ENCODE measurements at places on chromosomes 7 and 10.

DNA sequence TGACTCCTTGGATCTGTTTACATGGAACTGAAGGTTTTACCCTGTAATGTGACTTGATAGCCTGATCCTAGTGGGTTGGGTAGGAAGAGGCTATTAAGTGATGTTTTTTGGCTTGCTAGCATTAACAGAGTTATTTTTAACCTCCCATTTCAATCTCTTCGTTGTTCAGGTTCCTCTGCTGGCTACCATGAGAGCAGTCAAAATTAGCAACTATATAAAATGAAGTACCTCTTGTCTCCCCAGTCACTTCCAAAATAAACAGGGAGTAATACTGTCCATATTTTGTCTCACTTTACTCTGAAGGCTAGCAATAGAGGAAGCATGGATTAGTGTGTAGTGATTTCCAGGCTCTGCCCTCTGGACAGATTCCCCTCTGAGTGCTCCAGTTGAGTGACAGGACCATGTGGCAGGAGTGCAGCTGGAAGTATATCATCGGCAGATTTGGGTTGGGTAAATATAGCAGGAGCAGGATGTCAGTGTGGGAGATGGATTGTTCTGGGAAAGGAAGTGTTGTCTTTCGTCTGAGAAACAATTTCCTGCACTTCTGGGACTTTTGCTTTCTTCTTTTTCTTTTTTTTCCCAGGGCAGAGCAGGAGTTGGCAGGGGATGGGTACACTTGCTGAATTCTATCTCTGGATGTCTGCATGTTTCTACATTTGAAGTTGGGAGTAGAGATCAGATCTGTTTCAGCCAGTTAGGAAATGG is 35.2 kb downstream of the GBF1 start:
- DNase-seq, result no peak

- no peak for DNase-seq
Observed at GRCh38 chr10:36574207-36574606, 551.2 kb upstream of the ANKRD30A start.

GRCh38 chr7:28533731-28534531 is 121.6 kb downstream of the CREB5 start:
- DNase-seq, result no peak

DNA sequence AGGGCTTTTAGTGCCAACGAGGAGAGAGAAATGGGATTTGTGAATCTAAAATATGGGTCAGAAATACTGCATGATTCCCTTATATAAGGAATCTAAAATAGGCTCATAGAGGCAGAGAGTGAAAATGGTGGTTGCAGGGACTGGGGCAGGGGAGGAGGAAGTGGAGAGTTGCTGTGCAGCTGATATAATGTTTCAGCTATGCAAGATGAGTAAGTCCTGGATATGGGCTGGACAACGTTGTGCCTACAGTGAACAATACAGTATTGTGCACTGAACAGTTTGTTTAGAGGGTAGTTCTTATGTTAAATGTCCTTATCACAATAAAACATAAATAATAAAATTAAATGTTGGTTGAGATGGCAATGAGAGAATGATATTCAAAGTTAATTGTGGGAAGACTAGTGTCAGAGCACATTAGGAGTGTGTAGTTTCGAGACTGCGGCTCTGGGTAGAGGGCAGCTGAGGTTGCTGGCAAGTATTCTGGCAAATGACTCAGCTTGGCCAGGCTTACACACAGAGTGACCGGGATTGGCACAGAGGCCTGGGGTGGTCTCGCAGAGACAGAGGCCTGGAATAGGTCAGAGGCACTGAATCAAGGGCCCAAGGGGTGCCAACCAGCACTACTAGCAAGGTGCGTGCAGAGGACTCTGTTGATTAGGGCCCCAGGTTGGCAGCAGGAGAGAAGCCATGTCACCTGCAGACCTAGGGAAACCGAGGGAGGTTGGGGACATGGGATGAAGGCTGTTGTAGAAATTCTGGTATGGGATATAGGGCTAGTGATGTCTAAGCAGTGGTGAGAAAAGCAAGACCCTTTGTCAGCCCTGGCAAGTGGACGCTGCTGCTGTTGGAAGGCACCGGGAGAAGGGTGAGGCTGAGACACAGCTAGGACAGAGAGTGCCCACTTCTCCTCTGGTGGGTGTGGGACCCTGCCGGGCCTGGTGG is 2.8 kb upstream of the DEPP1 start:
- no peak for DNase-seq

DNA sequence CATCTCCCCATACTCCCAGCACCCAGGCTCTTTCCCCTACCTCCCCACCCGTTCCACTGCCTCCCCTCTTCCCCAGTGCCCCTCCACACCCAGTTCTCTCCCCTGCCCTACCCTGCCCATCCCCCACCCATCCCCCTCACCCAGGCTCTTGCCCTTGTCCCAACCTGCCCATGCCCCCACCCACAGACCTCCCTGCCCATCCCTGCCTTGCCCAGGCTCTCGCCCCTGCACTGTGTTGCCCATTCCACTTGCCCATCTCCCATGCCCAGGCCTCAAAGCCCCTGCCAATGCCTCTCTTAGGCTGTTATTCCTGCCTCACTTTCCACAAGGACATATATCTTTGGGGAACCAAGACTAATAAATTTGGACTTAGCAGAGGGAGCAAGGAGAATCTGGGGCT is 262.6 kb upstream of the CXCL12 start:
- no peak for DNase-seq

GRCh38 chr7:54888067-54888733 is 129.2 kb upstream of the SEC61G start:
- no peak for DNase-seq

DNA sequence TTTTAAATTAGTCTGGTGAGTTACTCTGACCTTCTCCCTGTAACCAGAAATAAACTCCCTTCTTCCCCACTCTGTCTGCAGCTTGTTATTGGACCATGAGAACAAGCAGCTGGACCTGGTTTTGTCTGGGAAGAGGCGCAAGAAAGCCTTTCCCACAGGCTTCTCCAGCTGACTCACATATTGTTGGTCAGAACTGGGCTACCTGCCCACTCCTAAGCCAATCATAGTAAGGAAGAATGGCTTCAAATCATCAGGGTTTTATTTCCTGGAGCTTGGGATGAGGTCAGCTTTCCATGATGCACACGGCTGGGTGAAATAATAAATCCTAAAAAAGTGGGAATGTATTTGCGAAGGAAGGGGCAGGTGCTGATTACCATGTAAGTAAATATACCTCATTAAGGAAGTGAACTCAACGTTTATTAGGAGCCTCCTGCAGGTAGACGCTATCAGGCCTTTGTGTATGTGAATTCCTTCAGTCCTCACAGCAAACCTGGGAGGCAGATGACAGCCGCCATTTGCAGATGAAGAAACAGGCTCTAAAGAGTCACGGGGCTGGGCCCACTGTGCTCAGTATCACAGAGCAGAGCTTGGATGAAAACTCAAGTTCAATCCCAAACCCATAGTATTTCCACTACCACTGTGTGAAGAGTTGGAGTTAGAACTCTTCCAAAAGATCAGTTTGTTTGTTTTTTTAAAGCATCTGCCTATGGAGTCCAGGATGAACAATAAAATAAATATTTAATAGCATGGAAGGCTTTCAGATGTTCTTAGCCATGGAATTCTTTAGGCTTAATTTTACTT is 32.8 kb downstream of the IL15RA start:
- peak; percentile 89 for DNase-seq

DNA sequence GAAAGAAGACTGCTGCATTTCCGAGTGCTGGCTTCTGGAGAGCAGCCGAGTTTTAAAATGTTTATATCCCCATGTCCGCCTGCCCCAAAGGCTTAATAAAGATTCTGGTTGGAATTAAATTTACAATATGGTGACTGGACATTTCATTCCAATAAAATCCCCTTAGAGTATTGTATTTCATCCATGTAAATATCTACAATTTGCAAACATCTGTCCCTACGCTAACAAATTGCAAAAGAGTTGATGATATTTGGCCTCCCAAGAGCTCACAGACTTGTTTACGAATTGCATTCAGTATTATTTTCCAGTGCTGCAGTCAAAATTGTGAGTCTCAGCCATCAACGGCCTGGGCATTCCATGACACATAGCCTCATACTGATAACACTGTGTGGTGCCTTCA is 50.1 kb downstream of the PLEKHS1 start:
- DNase-seq, result no peak

DNA sequence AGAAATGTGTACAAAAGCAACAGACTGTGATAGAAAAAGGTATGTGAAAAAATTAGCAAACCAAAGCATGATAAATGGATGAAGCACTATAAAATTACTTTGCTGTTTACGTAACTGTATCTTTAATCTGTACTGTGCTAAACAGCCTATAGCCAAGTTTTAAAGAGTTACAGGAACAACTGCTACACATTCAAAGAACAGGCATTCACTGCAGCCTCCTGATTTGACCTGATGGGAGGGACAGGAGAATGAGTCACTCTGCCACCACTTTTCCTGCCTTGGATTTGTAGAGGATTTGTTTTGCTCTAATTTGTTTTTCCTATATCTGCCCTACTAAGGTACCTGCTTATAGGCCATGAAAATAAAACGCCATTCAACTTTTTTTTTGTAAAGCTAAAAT is 116.1 kb downstream of the FANK1 start:
- no peak for DNase-seq

- DNase-seq, result no peak
Observed at GRCh38 chr7:23687011-23687410, 7.0 kb downstream of the FAM221A start.

- no peak for DNase-seq
Observed at GRCh38 chr7:98539865-98540264, 77.2 kb upstream of the NPTX2 start.

- DNase-seq, result no peak
Observed at GRCh38 chr7:26681819-26682418, 182.5 kb downstream of the SKAP2 start.

DNA sequence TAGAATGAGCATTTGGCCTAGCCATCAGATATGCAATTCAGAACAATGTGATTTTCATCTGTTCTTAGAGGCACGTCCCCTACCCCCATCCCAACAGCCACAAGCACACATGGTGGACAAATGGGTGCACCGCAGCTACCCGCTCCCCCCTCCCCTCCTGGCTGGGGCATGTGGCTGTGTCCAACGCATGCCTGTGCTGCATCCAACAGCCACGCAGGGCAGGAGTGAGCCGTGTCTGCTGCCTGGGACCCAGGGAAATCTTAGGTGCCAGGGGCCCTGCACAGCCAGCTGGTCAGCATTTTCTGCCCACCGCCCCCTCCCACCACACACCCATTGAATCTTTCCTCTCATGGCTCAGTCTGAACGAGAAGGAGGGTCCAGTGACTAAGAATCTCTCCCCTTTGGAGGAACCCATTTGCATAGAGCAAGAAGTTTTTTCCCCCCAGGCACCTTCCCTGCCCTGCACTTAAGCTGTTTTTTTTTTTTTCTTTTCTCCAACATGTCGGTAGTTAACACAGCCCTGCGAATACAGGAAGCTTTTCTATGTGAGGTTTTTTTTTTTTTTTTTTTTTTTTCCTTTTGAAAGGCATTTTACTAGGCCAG is 138.9 kb downstream of the WDR11 start:
- no peak for DNase-seq

Measured in renal cortex interstitium (tissue), 15 donors.